Left renal cortex interstitium (tissue), 4 donors: ENCODE measurements at places on chromosomes 13 and 19.

DNA sequence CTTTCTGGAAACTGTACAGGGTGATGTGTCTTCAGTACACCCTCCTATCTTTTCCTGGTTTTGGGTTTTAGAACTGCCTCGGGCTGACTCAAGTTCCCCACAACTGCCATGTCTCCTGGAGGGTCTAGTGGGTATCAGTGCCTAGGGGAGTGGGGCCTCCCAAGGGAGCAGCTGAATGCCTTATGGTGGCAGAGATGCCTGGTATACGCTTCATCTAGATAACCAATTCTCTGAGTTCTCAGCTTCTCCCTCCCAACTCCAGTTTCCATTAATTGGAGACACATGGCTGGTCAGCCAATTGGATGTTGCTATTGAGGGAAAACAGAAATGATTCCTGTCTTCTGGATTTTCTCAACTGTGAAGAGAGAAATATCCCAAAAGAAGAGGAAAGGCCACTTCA lies 12.8 kb downstream of the ZNF439 start:
- DNase-seq = no peak

GRCh38 chr13:93758575-93758974 lies 532.0 kb downstream of the GPC6 start:
- no peak for DNase-seq

DNA sequence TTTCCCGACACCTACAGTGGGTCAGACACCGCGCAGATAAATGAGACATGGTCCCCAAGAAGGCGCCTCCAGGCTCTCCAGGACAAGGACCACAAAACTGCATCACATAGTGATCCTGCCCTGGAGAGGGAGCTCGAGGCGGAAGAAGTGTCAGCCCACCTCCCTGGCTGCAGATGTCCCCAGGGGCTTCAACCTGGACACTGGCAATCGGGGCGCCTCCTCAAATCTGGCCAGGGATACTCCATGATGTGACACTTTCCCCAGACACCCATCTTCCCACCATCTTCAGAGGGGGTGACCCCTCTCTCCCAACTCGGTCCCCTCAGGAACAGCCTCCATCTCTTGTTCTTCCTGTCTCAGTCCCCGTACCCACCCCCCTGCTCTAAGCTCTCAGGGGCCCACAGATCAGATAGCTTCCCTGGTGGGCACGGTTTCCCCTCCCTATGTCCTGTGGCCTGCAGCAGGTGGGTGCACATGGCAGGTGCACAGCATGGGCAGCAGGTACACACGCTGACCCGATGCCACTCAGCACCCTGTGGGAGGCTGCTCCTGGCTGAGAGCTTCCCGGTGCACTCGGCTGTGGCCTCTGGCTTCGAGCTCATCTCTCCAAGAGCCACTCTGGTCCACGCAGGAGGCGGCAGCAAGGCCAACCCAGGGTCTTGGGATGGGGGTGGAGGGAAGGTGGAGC lies 61.2 kb downstream of the PEPD start:
- no peak for DNase-seq

GRCh38 chr13:44433863-44434765 lies 60.5 kb downstream of the SERP2 start:
- no peak for DNase-seq

GRCh38 chr13:51213173-51213728 lies 8.9 kb upstream of the FAM124A start:
- no peak for DNase-seq

DNA sequence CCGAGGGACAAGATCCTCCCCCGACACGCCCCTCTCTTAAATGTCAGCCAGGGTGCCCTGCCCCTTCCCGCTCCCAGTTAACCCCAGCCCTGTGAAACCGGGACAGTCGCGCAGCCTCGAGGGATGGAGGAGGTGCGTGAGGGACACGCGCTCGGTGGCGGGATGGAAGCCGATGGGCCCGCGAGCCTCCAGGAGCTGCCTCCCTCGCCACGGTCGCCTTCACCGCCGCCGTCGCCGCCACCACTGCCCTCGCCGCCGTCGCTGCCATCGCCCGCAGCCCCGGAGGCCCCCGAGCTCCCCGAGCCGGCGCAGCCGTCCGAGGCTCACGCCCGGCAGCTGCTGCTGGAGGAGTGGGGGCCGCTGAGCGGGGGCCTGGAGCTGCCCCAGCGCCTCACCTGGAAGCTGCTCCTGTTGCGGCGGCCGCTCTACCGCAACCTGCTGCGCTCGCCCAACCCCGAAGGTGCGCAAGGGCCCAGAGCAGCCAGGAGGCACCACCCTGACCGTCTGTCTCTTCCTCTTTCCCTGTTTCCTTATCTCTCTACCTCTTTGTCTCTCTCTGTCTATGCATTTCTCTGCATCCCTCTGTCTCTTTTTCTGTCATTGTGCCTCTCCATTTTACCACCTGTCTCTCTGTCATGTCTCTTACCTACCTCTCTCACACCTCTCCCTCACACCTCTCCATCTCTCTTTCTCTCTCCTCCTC lies at the start of gene NCCRP1:
Gene NCCRP1 (plus strand): TSS at position 105 of the 703 bp plus-strand sequence. CDS start 19 bp downstream, at position 124.
- DNase-seq = no peak

GRCh38 chr13:19910336-19911072 lies 47.1 kb upstream of the ZMYM5 start:
- DNase-seq = no peak

GRCh38 chr13:62583466-62583865 lies 1167.8 kb upstream of the PCDH20 start:
- DNase-seq = no peak
